ENCODE measurements at places on chromosomes 12 and 14. TPM values are rescaled to one million over a fixed set of nuclear protein-coding genes. Genes with fewer than 3 reads are reported as not detected.
A peak's percentile ranks its signal among the peaks of the same experiment; 100 is the strongest.

- no peak for DNase-seq
Measured at GRCh38 chr14:79418649-79419415, 792.5 kb downstream of the DIO2 start.

DNA sequence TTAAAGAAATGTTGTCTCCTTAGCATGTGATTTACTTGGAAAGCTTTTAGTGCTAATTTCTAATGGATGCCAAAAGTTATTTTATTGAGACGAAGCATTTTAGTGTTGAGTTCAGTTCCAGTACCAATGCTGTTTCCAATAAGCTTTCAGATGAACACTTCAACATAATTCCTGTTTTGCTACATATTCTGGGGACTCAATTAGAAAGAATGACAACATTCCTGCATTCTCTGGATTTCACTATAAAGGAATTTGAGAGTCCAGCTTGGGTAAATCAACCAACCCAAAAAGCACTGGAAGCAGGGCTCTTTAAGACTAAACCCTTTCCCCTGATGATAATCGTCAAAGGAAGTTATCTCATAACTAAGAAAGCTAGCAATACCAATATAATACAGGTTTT, 353.0 kb upstream of the TMTC1 start:
- no peak for DNase-seq

GRCh38 chr12:40144023-40144422, 38.1 kb upstream of the SLC2A13 start:
- no peak for DNase-seq

AKAP5 gene
- 0.67 TPM for polyA plus RNA-seq

KRT79 gene
- polyA plus RNA-seq, result not detected

- peak; percentile 73 for DNase-seq
Measured at GRCh38 chr12:77049767-77050353, 15.5 kb downstream of the E2F7 start.

DNA sequence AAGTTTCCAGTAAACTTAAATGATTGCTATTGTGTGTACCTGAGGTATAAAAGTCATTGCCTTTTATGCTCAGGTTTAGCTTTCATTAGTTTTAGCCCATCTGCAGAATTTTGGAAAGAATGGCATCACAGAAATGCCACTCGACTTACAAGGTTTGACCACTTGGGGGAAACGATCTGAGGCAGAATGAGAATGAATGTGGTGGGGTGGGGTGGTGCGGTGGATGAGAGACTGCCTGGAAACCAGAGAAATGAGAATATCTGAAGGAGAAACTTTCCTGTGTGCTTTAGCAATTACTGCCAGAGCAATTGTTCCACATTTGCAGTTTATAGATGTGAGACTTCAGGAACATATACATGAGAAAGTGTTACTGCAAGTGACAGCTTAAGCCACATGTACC, 225.4 kb upstream of the PDE3A start:
- no peak for DNase-seq

C12orf54 gene
- polyA plus RNA-seq, result not detected

GRCh38 chr12:34604227-34604626, 581.9 kb downstream of the ALG10 start:
- no peak for DNase-seq

GRCh38 chr12:128261757-128262156, 5.2 kb upstream of the TMEM132C start:
- no peak for DNase-seq

SHMT2 gene
- 35.1 TPM for polyA plus RNA-seq

- no peak for DNase-seq
Measured at GRCh38 chr14:24726480-24726879, 92.5 kb upstream of the GZMB start.

DNA sequence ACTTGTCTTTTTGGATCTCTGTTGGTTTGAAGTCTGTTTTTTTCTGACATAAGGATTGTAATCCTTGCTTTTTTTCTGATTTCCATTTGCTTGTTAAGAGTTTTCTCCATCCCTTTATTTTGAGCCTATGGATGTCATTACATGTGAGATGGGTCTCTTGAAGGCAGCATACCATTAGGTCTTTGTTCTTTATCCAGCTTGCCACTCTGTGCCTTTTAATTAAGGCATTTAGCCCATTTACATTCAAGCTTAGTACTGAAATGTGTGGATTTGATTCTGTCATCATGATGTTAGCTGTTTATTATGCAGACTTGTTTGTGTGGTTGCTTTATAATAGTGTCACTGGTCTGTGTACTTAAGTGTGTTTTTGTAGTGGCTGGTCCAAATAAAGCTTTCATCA, 100.0 kb downstream of the CCDC91 start:
- no peak for DNase-seq

OR4K15 gene
- polyA plus RNA-seq, result not detected

KRT77 gene
- polyA plus RNA-seq, result not detected

- no peak for DNase-seq
Measured at GRCh38 chr12:54046809-54047159, 6.9 kb upstream of the HOXC4 start.

DNA sequence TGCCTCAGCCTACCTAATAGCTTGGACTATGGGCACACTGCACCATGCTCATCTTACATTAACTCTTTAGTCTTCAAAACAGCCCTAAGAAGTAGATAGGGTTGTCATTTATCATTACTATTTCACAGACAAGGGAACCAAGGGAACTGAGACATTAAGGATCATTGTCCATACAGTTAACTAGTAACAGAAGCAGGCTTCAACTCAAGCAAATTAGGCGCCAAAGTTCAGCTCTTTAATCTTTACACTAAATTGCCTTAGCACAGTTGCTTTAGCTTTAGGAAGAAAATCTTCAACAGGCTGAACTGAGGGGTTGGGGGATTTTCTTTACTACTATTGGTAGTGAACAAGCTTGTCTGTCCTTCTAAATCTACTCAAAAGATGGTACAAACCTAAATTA, 68.8 kb upstream of the CAND1 start:
- DNase-seq, result peak; percentile 64

CD4 gene
- polyA plus RNA-seq, result 19.1 TPM

GRCh38 chr12:126384026-126384564, 1318.9 kb downstream of the AACS start:
- no peak for DNase-seq

- no peak for DNase-seq
Measured at GRCh38 chr14:95018821-95019220, 138.5 kb downstream of the DICER1 start.

KLRB1 gene
- 2.5 TPM for polyA plus RNA-seq

TAS2R43 gene
- polyA plus RNA-seq, result not detected

DNA sequence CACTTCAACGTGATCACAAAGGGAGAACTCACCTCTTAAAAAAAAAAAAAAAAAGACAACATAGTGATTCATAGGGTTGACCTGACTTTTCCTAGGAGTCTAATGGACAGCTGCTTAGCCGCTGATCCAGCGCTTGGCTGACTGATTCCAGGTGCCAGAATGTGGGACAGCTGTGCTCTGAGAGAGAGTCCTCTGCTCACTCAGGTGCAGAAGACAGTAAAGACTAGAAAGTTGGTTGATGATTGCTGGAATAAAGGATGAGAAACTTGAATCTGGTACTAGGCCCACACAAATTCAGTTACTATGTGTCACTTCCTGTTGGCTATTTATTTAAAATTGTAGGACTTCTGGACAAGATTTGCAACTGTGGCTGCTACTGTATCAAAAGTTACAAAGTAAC, 229.4 kb downstream of the CHST11 start:
- DNase-seq, result no peak

GPRC5A gene
- polyA plus RNA-seq, result 28.6 TPM

DNA sequence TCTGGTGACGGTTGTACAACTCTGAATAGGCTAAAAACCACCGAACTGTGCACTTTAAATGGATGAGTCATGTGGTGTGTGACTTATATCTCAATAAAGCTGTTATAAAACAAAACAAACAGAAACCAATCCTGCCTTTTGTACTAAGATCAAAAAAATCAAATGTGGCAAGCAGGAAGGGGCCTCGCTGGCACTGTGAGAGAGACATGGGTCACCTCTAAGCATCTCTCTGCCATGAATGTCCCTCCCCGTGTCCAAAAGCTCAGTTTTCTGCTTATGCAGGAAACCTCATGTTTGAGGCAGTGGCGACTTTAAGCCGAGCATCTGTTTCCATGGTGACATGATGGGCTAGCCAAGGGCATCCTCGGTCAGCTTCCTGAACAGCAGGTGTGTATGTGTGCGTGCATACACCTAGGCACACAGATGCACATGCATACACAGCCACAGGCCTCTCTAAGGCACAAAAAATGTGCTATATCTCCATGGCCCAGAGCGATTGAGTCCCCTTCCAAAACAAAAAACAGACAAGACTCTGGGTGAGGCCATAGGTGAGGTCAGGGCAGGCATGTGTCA, 44.4 kb downstream of the ARL6IP4 start:
- DNase-seq, result peak; percentile 40

DNA sequence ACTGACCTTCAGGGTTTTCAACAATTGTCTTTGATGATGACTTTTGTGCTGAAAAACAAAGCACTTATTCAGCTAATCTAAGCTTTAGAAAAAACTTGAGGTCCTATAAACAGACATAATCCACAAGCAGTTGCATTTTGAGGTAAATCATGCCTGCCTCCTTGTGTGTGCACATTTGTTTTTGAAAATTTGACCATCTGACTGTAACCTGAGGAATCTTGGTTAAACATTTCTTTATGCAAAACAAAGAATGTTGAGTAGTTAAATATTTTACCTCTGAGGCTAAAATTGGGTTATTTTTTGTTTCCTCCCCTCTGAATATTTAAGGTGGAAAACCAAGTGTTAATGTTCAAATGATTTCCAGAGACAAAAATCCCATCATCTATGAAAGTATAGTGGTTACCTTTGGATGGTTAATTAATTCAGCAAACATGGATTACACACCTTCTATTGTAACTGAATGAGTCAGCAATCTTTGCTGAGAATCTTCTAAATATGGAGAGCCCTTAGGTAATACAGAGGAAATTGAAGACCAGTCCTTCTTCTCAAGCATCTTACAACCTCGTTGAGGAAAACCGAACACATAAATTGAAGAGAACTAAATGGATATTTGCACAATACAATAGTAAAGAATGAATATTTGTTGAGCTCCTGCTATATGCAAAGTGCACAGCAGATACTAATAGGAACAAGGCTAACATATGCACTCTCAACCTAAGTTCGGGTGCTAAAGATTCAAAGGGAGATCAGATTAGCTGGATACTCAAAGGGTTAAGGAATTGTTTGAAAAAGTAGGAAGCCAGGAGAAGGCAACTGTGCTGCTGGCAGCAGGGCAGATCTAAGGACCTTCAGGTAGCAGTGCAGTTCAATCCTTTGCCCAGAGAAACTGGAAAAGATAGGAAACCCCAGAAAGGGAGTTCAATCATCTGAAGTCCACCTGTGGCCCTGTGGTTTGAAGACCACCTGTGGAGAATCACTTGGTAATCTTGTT, 115.2 kb downstream of the BMP4 start:
- no peak for DNase-seq

OASL gene
- 3.0 TPM for polyA plus RNA-seq

PIWIL1 gene
- polyA plus RNA-seq, result 0.21 TPM

TMPRSS12 gene
- not detected for polyA plus RNA-seq

GRCh38 chr12:131124487-131125280, 171.0 kb downstream of the ADGRD1 start:
- DNase-seq, result no peak

GRCh38 chr14:54931101-54931500, 28.5 kb upstream of the GCH1 start:
- no peak for DNase-seq

DNA sequence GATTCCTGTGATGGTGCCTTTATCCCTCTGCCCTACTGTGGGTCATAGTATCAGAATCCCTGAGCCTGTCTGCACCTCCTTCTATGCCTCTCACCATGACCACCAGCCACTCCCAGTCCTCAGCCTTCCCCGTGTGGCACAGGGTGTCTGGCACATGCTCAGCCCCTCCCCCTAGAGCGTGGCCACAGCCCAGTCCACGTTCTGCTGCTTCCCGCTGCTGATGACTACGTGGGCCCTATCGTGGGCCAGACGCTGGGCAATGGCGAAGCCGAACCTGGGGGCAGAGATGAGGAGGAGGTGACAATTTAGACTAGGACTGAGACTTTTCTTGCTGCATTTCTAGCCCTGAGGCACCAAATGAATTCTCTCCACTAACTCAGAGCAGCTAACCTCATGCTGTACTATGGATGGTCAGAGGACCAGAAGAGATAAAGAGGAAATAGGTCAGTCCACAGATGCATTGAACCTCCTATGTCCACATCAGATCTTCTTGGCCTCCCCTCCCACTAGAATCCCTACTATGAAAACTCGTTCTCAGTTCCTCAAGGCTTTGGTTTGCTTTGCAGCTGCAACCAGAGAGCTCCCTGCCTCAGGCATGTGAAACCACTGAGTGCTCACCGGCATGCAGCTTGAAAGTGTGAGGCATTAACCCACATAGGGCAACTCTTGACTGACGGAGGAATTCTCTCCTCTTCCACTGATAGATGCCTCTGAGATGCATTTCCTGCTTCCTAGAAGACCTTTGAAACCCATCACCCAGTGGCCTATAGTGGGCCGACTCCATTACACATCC, 126.3 kb upstream of the DHRS4 start:
- DNase-seq, result no peak

GRCh38 chr14:24195186-24196070, at the start of gene TM9SF1:
Gene TM9SF1, minus strand, starts transcription at chr14:24195441. Its CDS starts 422 bp downstream, at chr14:24195019.
- DNase-seq, result peak; percentile 85

PTPRQ gene
- not detected for polyA plus RNA-seq

RACGAP1 gene
- 22.4 TPM for polyA plus RNA-seq

- DNase-seq, result no peak
Measured at GRCh38 chr14:87869619-87870583, 123.1 kb downstream of the GALC start.

- no peak for DNase-seq
Measured at GRCh38 chr14:77590845-77591485, 25.5 kb downstream of the SPTLC2 start.

DAZAP2 gene
- 498 TPM for polyA plus RNA-seq

DHRS2 gene
- not detected for polyA plus RNA-seq

SCNN1A gene
- 14.4 TPM for polyA plus RNA-seq

- DNase-seq, result no peak
Measured at GRCh38 chr12:8154526-8154925, 2.3 kb upstream of the ZNF705A start.

TIGAR gene
- polyA plus RNA-seq, result 6.2 TPM

CORO1C gene
- polyA plus RNA-seq, result 59.2 TPM

Data from small intestine (tissue), 16 donors.